ENCODE measurements at places on chromosomes 2 and 18.

- DNase-seq: peak; percentile 54
These were observed 26.1 kb downstream of the RAB31 start for GRCh38 chr18:9734189-9734588.

GRCh38 chr2:184125867-184126266 is 472.5 kb upstream of the ZNF804A start:
- DNase-seq: no peak

GRCh38 chr2:72744049-72744448 is 81.8 kb downstream of the EXOC6B start:
- no peak for DNase-seq

DNA sequence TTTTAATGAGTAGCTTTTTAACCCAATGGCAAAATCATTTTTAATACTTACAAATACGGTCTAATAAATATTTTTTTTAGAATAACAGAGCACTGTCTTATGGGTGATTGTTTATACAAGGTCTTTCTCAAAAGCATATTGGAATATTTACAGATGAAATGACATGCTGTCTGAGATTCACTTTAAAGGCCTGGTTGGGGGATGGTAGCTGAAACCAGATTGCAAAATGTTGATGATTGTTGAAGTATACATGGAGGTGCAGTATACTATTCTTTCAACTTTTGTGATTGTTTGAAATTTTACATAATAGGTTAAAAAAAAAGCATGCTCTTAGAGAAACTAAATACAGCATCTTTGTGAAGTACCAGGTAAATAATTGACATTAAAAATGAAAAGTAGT is 111.2 kb downstream of the FMNL2 start:
- no peak for DNase-seq

- no peak for DNase-seq
These were observed 94.8 kb upstream of the SMAD7 start for GRCh38 chr18:49045585-49045984.

- no peak for DNase-seq
These were observed 237.9 kb downstream of the HAUS1 start for GRCh38 chr18:46341986-46342525.

DNA sequence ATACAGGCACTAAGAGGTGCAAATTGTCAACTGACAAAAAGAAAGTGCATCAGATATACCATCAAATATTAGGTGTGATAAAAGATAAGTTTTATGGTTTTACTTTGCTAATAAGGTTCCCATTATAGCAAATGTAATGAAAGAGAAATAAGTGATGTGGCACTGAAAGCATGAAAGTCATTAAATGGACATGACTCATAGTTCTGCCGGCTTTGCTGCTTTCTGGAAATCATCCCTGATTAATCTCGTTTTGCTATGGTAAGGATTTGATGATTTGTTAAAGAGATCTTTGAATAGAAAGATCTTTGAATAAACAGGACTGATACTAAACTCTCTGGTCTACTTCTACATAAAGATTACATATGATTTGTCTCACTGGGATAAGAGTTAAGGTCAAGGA is 72.7 kb downstream of the CLIP4 start:
- DNase-seq: no peak

GRCh38 chr18:70368903-70369302 is 80.1 kb downstream of the SOCS6 start:
- no peak for DNase-seq

GRCh38 chr2:219002395-219003266 is 9.4 kb upstream of the CRYBA2 start:
- peak; percentile 91 for DNase-seq

- no peak for DNase-seq
These were observed 19.7 kb downstream of the SH3BP4 start for GRCh38 chr2:234971496-234971895.

- no peak for DNase-seq
These were observed 272.2 kb downstream of the C1D start for GRCh38 chr2:67790622-67791021.

- DNase-seq: no peak
These were observed 147.4 kb upstream of the REV1 start for GRCh38 chr2:99637159-99637697.

DNA sequence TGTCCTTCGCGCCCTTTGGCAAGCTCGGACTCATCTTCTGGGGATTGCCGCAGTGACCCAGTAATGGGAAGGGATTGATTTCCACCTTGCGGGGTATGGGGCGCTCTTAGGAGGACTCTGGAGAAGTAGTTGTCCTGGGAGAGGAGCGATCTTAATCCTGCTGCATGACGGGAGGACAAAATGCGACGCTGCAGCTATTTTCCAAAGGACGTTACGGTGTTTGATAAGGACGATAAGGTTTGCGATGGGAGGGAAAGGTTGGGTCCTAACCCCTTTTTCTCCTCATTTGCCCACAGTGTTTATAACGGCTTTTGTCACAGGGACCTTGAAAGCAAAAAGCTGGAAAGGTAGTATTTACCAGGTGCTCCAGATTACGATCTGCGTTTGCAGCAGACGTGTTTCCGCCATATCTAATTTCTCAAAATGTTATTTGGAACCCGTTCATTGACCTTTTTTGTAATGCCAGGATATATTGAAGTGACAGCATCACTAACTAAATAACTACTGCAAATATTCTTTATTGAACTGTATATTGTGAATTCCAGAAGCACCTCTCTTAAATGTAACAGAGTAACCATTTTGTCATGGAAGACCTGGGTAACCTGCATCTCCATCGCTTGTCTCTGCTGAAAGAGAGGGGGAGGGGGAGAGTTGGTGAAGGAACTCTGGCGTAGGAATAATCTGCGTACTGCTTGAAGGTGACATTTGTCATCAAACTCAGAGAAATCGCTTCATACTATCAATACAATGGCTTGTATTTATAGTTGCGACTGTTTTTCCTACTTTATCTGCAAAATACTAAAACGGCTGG is 590 bp downstream of the MDH1 start:
- DNase-seq: no peak

DNA sequence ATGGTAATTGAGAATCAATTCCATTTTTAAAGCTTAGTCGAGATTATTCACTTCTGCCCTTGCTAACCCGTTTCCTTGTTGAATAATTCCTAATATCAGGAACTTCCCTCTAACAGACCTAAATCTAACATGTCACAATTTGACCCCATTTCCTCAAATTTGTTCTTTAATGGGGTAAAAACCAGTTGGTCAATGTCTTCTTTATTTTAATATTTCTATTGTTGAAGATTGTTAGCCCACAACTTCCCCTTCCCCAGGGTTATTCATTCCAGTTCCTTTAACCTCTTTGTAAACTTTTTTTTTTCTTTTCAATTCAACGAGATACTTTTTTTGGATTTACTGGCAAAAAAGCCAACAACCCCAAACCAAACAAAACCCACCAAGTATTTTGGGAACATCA is 7.3 kb downstream of the TNFRSF11A start:
- DNase-seq: no peak

- DNase-seq: no peak
These were observed 7.4 kb downstream of the PTRHD1 start for GRCh38 chr2:24785671-24786321.

DNA sequence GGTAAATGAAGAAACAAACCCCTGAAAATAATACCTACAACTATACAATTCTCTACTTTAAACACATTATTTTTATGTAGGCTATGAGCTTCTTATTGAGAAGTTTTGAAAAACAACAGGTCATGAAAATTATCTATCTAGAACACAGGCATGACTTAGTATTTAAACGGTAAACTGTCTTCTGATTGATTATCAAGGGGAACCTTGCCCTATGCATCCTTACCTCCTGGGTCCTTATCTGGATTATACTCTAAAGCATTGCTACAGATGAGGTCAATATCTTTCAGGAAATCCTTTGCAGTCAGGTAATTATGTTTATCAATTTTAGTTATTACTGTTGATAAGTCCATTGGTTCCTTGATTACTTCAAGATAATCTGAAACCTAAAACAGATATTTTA is 144.3 kb downstream of the ATAD2B start:
- no peak for DNase-seq

GRCh38 chr2:212939777-212940531 is 211.5 kb downstream of the IKZF2 start:
- DNase-seq: peak; percentile 60

- no peak for DNase-seq
These were observed 130.2 kb downstream of the DTNA start for GRCh38 chr18:34840256-34840826.

GRCh38 chr18:5513947-5514346 is 29.9 kb downstream of the EPB41L3 start:
- no peak for DNase-seq

DNA sequence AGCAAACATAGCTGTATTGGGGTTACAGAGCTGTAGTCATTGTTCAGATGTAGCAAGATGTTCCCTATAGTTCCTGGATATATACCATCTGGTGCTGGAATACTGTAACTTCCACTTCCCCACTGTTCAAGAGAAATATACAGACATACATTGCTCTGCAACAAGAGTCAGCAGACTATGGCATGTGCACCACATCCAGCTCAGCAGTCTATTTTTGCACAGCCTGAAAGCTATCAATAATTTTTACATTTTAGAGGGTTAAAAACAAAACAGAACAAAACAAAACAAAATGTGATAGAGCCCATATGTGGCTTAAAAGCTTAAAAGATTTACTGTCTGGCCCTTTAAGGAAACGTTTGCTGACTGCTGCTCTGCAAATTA is 31.8 kb upstream of the VIT start:
- no peak for DNase-seq

- DNase-seq: no peak
These were observed 1436.4 kb downstream of the SUCLG1 start for GRCh38 chr2:83022631-83023210.

DNA sequence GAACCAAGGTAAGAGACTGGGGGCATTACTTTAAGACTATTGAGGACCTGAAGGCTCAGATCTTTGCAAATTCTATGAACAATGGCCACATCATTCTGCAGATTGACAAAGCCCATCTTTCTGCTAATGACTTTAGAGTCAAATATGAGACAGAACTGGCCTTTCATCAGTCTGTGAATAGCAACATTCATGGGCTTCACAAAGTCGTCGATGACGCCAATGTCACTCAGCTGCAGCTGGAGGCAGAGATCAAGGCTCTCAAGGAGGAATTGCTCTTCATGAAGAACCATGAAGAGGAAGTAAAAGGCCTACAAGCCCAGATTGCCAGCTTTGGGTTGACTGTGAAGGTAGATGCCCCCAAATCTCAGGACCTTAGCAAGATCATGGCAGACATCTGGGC is 43.8 kb upstream of the SLC4A10 start:
- no peak for DNase-seq

GRCh38 chr2:10348891-10349290 is 46.2 kb downstream of the HPCAL1 start:
- DNase-seq: no peak

DNA sequence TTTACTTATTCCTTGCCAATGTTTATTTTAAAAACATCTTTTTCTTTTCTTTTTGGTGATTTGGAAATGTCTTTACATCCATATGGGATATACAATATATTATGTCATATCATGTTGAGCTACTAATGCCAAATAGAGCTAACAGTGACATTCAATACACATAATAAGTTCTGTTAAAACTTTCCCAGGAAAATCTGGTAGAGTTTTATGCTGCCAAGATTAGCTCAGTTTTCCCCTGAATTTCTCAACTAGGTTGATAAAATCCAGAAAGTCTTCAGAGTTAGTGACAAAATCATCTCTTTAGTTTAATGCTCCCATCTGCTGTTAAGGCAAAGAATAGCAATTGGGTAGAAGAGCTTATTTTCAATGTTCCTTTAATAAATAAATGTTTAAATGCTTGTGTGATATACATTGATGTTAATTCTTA is 9.9 kb downstream of the COL3A1 start:
- no peak for DNase-seq

GRCh38 chr2:191740016-191740419 is 62.1 kb downstream of the NABP1 start:
- no peak for DNase-seq

- no peak for DNase-seq
These were observed 27.0 kb downstream of the IMPA2 start for GRCh38 chr18:12008181-12008767.

DNA sequence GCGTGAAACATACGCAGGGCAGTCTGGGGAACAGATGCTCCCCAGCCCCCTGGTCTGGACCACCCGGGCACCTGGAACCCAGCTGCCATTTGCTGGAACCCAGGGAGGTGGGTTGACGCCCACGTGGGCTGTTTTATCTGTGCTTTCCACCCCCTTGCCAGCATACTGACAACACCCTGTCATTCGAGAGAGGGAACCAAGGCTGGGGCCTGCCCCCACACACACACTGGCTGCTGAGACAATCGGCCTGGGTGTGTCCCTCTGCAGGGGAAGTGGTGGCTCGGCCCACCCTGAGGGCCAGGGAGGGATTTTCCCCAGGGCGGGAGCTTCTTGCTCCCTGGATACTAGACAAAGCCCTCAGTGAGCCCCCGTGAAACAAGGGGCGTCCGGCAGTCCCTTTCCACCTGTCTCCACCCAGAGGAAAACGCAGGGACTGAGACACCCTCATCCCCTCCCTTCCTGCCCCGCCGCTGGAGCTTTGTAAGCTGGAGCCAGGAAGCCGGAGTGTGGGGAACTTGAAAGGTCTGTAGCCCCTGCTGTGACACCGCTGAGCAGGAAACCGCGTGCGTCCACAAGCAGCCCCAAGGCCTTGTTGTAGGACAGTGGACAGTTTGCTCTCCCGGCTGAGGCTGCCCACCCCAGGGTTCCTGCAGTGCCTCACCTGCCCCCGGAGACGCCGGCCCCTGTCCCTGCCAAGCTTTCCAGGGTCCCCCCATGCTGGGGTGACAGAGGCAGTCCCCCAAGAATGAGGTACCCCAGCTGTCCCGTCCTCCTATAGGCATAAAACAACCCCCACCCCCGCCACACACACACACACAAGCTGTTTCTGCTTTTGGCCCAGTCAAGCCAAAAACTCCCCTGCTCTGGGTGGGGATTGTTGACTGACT is 14.1 kb upstream of the KLF11 start:
- peak; percentile 77 for DNase-seq

GRCh38 chr2:64865073-64865830 is 123.9 kb upstream of the SLC1A4 start:
- DNase-seq: peak; percentile 75

DNA sequence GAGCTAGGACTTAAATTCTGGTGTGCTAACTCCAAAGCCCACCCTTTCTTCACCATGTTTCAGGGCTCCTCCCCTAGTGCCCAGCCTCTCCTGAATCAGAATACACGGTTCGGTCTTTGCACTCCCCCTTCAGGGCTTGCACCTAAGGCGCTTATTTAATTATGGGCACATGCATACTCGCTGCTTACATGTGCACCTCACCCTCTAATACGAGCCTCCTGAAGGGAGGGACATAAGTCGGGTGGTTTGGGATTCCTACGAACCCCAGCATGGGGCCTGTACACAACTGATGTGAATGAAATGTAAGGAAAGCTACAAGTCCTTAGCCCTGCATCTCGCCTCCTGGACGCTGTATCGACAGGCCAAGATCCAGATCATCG is 435 bp downstream of the IFT172 start:
- DNase-seq: peak; percentile 58

- no peak for DNase-seq
These were observed 13.1 kb downstream of the PKDCC start for GRCh38 chr2:42060718-42061619.

GRCh38 chr2:125259451-125259850 is 1234.4 kb downstream of the CNTNAP5 start:
- DNase-seq: no peak

GRCh38 chr2:57440437-57440836 is 606.2 kb upstream of the VRK2 start:
- no peak for DNase-seq

Data from islet precursor cell (in vitro differentiated cells).